Left renal cortex interstitium (tissue), 4 donors: ENCODE measurements at places on chromosomes 13 and 19.

GRCh38 chr13:71880753-71881541, 13.9 kb upstream of the DACH1 start:
- DNase-seq, result no peak

DNA sequence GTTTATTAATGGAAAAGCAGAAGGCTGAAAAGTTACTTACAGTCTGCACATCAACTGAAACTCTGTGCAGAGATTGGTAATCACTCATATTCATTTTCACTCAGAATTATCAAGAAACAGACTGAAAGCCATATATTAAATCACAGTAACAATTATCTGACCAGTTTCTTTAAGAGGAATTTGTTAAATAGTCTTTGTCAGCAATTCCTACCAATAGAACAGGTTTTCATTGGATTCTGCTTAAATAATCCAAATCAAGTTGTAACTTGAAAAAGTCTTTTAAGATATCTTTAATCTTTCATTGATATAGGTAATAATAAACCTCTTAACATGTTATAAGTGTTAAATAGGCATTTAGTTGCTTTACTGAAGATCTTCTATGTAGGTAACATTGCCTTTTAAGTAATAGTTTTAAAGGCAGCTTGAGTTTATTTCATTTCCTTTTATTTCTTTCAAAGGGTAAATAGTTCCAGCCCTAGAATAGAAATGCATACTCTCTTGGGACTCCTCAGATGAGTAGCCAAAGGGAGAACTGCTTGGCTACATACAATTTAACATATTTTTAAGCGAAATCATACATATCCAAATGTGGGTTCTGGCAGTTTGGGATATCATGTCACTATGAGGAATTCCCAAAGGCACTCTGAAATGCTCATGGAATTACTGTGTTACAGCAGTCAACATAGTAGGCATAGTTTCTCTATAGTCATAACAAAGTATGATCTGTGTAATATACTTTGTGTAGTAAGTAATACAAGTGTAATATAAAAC, 326.0 kb upstream of the SPRY2 start:
- no peak for DNase-seq

GRCh38 chr19:35002037-35002535, 2.0 kb downstream of the GRAMD1A start:
- no peak for DNase-seq

GRCh38 chr13:100240109-100240779, 151.4 kb downstream of the PCCA start:
- no peak for DNase-seq

- peak; percentile 71 for DNase-seq
Observed at GRCh38 chr19:48588670-48589401, 17.7 kb upstream of the SPACA4 start.

DNA sequence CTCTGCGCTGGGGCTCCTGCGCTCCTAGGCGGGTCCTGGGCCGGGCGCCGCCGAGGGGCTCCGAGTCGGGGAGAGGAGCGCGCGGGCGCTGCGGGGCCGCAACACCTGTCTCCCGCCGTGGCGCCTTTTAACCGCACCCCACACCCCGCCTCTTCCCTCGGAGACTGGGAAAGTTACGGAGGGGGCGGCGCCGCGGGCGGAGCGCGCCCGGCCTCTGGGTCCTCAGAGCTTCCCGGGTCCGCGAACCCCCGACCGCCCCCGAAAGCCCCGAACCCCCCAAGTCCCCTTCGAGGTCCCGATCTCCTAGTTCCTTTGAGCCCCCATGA, at the start of gene GJB2:
Gene GJB2, minus strand, starts transcription at position 103 of the 326 bp plus-strand sequence. CDS start 3,357 bp downstream, outside the sequence.
- DNase-seq, result no peak

DNA sequence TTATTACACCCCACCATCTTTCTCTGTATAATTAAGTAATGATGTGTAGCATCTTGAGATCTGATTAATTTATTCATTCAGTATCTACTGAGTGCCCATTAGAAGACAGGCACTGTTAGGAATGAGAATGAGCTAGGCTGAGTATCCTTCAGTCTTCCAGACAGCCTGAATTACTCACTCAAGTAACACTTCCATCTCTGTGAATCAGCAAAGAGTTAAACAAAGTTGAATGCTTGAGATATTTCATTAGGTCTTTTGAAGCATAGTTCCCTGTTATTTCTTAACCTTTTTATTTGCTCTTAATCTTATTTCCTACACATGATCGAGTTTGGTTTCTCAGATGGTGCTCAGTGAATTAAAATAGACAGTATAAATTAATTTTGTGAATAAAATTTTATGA, 413.7 kb downstream of the DCT start:
- no peak for DNase-seq

DNA sequence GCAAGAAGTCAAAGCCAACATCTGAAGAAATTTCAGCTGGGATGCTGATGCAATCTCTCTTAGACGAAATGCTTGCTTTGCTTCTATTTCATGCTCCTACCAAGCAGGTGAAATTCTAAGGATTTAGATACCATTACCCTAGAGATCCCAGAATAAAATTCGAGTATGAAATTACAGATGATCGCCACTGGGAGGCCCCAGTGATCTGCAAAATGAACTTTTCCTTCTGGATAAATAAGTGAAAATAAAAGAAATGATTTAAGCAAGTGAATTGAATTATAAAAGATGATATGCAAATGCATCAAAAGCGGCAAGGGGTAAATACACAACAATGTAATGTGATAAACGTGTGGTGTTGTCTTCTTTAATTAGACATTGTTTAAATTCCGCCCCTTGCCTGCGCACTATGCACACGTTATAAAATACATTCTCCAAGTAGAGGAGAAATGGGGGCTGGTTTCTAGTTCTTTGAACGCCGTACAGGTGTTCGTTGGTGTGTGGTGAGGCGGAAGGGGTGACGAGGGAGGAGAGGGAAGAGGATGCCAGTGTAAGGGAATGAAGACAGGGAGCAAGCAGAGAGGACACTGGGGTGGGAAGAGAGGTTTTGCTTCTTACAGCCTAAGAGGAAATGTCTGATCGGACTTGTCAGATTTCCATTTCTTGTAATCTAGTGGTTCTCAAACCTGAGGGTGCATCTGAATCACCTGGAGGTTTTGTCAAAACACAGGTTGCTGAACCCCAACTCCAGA, 58.0 kb downstream of the ERCC5 start:
- no peak for DNase-seq

DNA sequence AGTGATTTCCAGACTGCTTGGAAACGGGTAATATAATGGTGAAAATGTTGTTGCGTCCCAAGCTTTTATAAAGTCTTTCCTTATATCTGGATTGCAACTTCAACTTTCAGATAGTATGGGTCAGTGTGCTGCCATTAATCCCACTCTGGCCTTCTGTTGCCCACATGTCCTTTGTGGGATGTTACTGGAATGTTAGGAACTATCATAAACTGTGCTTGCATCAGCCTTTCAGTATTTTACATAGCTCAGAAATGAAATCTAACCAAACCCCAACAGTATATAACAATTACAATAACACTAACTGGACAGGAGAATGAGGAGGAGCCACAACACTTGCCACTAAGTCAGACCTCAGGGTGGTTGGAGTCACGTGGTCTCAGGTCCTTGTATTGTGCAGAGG, 78.9 kb downstream of the LNX2 start:
- no peak for DNase-seq

DNA sequence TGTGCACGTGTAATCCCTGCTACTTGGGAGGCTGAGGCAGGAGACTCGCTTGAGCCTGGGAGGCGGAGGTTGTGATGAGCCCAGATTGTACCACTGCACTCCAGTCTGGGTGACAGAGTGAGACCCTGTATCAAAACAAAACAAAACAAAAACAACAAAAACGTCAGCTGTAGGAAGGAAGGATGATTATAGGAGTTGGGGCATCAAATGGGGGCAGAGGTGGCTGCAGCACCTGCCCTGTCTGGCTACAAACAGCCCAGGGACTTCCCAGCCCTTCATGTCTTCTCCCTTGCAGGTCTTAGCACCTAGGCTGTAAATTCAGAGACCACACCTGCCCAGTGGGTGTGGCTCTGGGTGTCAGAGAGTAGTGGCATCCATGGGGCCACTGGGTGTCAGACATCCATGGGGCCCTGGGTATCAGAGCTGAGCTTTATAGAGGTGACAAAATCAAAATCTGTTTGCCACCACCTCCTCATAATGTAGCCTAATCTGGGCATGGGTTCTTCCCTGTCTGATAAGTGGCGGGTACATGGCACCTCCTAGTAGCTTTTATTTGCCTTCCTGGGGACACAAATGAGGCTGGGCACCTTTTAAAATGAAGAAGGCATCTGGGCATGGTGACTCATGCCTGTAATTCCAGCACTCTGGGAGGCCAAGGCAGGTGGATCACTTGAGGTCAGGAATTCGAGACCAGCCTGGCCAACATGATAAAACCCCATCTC, 4.7 kb upstream of the B3GNT3 start:
- DNase-seq, result no peak

GRCh38 chr13:43405457-43405856, 381.3 kb downstream of the ENOX1 start:
- DNase-seq, result no peak

DNA sequence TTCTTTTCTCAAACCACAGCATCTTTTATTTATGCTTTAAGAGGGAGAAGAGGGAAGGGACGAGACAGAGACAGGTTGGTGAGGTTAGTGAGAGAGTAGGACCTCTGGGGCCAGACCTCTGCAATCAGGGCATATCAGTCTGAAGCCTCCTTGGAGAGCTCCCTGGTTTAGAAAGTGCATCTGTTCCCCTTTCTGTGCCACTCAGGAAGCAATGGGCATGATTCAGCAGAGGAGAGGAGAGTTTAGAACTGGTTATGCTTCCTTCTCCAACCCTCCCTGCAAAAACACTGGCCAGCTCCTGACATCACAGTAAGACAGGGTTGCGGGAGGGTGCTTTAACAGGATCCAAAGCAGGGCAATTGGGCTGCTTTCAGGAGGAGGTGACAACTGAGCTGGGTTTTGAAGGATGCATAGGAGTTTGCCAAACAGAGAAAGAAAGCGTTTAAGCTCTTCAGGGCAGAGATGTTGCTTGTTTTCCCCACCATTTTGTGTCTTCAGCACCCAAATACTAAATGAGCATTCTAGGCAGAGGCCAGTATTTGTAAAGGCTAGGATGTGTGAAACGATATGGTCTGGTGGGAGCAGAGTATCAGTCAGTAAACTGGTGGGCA, 33.1 kb downstream of the CERS4 start:
- no peak for DNase-seq

DNA sequence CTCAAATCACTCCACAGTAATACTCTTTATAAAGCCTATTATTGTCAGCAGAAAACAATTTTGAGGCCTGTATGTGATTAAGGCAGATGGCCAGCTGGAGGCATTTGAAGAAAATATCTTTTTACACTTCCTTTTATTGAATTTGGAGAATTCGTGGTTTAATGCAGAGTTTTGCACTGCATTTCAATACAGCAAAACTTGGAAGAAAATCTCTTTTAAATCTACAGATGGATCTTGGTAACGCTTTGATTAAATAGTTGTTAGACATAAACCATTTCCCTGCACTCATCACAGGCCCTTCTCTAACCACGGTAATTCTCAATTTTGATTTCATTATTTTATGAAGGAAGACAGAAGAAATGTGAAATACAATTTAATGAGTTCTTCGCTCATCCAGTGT, 185.7 kb downstream of the RFC3 start:
- DNase-seq, result no peak

GRCh38 chr13:27101847-27102246, 69.8 kb downstream of the USP12 start:
- no peak for DNase-seq

DNA sequence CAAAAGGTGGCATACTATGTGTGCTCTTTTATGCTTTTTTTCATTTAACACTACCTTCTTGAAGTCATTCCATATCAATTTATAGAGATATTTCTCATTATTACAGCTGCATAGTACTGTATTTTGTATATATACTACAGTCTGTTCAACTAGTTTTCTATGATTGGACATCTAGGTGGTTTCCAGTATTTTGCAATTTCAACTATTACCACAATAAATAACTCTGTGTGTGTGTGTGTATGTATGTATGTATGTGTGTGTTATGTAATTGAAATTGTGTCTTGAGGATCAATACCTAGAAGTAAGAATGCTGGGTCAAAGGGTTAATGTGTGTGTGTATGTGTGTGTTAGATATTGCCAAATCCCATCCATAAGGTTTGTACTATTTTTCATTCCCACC, 7.0 kb downstream of the LPAR6 start:
- DNase-seq, result no peak

DNA sequence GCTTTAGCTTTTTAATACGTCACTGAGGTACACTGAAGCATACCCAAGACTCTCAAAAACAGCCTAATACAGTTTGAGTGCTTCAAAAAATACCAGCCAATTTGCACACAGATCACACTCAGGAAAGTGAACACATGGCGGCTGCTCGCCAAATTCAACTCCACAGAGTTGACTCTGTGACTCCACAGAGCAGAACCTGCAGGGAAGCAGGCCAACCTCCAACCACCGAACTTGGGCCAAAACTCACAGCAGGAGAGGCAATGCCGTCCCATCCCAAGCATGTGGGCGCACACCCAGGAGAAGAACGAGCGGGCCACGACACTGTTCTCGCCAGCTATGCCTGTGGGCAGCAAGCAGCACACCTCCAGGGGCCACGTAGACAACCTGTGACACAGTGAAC, 21.1 kb downstream of the ELL start:
- DNase-seq, result no peak

DNA sequence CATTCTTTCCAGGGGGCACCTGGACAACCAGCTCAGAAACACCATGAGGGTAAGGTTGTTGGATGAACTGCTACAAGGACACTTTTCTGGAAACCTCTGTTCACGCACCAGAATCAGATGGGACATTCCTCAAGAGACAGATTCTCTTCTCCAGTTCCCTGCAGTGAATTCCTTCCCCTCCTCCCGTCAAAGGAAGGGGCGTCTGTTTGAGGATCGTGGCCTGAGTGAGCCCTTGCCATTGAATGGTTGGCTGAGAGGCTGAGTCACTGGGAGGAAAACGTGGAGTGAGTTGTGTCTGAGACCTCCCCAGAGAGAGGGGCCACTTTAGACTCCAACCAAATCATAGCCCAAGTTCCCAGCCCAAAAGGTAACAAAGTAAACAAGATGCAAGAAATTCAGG, 79.4 kb upstream of the ZNF507 start:
- no peak for DNase-seq

DNA sequence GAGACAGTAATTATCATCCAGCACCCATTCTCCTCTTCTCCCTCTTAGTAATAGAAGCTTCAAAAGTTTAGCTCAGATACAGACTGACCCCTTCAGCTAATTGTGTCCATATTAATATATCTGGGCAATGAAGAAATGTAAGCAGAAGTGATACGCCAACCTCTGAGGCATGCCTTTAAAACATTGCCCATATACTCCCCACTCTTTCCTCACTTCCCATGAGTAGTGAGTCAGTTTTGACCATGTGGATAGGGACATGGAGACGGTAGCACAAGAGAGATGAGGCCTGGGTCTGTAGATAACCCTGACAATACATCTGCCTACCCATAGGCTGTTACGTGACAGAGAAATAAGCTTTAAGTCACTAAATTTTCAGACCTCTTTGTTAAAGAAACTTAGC, 147.6 kb downstream of the KCTD12 start:
- DNase-seq, result no peak

DNA sequence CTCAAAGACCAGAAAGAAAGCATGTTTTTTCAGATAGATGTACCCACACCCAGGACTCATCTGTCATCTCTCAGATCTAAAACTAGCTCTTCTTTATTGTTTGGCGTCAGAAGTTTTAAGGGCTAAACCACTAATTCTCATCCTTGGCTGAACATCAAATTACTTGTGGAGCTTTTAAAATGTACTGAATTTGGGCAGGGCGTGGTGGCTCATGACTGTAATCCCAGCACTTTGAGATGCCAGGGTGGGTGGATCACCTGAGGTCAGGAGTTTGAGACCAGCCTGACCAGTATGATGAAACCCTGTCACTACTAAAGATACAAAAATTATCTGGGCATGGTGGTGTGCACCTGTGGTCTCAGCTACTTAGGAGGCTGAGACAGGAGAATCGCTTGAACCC, 47.4 kb downstream of the RCBTB2 start:
- DNase-seq, result no peak
